ENCODE measurements at places on chromosomes 4 and X.

DNA sequence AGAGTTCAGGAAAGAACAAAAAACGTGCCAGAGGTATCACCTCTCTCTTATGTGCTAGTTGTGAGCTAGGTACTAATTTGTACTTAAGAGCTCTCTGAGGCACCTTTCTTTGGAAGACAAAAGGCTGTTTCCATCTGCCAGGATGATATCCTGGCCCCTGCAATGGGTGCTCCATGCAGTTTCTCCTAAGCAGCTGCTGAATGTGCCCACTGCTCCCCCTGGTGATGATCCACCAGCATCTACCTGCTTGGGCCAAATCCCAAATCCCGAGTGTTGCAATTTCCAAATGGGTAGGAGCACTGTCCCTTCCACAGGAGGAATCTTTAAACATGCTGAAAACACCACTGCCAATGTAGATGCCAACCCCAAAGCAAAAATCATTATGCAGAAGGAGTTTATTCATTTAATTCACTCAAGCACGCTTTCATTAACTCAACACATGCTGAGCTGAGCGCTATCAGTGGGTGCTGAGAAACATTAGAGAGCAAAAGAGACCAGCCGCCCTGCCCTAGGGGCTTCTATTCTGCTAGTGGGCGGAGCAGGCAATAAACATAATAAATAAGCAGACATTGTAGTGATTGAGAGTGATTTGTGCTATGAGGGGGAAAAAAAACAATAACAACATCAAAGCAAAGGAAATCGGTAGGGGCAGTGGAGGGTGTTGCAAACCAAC is 69.6 kb upstream of the C4orf50 start:
- DNase-seq: no peak

DNA sequence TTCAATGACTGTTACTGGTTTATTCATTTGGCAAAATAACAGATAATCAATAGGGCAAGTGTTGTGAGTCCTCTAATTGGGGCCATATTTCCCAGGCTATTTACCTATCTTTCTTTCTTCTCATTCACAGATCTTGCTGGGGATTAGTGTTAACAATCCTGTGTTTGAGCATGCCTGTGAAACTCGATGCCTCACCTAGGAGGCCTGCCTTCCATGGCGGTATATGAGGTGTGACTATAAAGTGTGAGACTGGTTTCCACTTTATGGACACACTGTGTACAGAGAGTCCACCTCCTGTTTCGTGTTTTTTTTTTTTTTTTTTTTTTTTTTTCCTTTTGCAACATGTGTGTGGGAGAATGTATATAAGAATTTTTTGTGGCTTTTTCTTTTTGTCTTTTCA is 199.3 kb downstream of the BMPR1B start:
- DNase-seq: no peak

DNA sequence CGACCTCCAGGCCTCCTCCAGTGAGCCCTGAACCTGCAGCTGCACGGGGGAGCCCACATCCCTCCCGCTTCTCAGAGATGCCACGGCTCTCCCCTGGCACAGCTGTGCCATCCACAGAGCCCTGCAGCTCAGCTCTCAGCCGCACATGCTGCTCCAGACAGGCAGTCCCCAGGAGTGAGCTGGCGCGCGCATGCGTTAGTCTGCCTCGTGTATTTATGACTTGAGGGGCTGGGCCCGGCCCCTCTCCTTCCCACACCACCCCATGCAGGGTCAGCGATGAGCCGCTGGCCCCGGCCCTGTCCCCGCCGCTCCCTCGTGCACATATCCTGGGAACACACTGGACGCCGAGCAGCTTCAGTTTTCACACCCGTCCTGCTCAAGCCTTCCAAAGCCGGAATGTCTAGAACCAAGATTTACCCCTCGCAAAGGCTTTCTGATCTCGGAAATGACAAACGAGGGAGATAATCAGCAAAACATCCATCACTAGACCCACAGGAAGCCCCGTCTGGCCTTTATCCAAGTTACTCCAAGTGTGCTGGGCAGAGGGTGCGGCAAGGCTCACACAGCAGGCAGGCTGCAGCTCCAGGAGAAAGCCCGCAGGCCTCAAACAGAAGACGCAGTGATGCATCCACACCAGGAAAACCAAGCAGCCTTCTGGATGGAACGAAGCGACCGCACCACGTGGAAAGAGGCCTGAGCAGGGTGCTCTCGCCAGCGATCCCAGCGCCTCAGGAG is 24.3 kb downstream of the GAK start:
- DNase-seq: no peak

GRCh38 chrX:13898083-13898482 is 81.2 kb upstream of the GPM6B start:
- DNase-seq: no peak

DNA sequence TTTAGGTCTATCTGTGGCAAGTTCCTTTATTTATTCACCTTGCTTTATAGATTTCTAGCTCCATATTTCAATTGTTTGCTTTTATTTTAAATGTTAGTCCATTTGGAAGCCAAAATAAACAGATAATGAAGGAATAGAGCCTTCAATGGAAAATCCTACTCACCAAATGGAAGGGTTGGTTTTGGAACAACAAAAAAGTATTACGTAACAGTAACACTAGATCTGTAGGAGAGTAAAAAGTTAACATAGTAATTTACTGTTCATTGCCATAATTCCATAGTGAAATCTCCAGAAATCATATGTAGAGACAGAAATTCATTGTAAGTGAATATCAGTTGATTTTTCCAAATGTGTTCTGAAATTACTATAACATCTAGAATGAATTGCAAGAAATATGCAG is 34.6 kb downstream of the NWD2 start:
- no peak for DNase-seq

GRCh38 chr4:101862595-101862994 is 72.1 kb downstream of the BANK1 start:
- no peak for DNase-seq
